ENCODE measurements at places on chromosomes 5 and 9.

DNA sequence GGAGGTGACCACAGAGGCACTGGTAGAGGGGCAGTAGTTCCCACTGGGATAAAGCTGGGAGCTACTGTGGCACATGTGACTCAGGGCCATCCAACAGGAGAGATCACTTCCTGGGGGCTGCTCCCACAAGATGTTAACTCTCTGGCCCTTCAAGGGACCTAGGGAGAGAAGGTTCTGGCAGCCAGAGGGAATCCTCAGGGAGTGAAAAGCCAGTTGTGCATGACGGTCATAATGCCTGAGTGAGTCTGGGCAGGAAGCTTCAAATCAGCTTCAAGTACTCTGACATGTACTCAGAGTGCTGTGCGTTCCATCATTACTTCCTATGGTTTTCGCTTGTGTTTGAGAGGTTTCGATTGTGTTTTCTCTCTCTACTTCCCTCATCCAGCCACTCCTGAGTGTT, 388.5 kb downstream of the GABRG2 start:
- DNase-seq: no peak

DNA sequence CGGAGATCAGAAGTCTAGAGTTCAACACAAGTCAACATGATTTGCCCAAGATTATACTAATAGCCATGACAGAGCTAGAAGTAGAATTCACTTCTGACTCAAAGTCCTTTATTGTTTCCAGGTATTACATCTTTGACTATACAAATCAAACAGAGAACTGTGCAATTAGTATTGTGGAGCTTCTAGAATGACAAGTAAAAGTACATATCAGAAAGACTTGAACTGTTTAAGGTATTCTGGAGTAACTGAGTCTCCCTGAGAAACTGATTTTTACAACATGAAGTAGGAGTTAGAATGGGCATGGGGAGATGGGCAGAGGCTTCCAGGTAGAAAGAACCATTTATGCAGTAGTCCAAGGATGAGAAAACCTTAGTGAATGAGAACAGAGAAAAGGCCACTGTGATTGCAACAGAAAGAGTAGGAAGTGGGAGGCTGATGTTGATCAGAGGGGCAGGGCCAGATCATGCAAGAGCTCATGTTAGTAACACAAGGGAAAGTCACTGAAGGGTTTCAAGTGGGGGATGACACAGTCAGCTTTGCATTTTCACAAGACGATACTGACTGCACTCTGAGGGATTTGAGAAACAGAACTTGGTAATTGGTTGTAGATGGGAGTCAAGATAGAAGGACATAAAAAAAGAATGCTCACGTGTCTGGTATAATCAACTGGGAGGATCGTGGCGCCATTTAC, 280.7 kb downstream of the RFX3 start:
- DNase-seq: no peak

DNA sequence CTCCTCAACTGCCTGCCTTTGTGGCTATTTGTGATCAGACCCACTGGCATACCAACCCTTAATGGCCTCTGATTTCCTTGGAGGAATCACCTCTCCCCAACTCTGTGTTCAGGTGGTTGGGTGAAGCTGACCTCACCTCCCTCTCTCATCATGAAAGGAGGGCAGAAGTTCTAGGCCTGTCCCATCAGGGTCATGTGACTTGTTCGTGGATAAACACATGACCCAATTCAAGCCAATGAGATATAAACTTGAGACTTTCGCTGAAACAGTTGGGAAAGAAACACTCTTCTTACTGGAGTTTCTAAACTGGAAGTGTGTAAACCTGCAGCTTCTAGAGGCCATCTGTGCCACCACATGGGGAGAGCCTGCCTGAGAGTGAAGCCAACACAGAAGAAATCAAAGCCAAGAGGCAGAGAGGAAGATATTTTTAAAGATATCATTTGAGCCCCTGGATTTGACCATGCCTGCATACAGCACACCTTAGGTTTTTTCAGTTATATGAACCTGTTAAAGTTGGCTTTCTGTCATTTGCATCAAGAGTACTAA, 5.8 kb downstream of the GABBR2 start:
- no peak for DNase-seq

DNA sequence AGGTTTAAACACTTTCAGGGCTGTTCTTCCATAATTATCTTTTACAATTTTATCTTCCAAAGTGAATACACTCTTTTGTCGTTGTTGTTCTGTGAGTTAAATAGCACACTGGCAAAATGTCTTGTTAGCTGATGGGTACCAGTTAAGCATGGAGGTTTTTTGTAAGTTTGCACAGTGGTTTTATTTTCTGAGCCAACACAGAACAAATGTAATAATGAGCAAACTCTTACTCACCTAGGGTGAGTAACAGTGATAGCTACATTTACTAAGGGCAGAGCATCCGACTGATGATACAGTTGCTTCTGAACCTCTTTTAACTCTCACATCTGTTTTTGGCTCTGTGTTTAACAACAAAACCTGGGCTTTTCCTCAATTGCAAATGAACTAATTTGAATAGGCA, 103.2 kb downstream of the CTNND2 start:
- DNase-seq: no peak

GRCh38 chr5:68873198-68873597, 220.6 kb upstream of the SLC30A5 start:
- no peak for DNase-seq

DNA sequence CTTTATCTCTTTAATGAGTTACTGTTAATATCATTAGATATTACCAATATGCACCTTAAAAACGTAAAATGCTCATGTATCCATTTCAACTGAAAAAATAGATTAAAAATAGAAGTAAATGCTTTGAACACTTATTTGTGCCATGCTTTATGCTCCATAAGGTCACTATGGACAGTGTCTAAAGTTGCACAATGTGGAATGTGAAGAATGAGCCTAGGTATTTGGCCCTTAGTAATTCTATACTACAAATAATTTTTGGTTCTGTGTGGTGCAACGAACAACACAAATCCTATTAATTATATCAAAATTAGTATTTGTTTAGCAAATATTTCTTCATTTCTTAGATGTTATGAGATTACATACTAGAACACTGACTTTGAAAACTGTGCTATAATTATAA, 469.9 kb upstream of the TUSC1 start:
- no peak for DNase-seq

- no peak for DNase-seq
Observed at GRCh38 chr9:91465420-91465819, 41.8 kb upstream of the NFIL3 start.

DNA sequence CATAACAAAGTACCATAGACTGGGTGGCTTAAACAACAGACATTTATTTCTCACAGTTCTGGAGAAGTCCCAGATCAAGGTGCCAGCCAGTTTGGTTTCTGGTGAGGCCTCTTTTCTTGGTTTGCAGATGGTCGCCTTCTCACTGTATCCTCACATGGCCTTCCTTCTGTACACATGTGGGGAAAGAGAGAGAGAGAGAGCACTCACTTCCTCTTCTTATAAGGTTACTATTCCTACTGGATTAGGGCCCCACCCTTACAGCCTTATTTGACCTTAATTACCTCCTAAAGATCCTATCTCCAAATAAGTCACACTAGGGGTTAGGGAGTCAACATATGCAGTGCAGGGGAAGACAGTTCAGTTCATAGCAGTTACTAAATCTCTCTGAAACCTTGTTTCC, 205.6 kb upstream of the GDNF start:
- no peak for DNase-seq

DNA sequence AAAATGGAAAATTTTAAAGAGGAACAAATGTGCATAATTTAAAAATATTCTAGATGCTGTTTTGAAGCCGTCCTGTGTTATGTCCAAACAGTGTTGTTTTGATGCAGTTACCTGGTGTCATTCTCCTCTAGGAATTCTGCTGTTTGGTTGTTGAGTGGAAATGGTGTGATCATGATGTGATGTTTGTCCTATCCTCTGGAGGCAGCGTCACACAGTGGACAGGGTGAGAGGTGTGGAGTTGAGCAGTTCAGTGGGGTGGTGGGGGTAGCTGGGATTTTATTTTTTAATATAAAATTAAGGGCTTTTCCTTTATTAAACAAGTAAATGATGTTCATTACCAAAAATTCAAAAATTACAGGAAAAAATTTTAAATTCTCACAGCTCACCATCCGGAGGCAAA, 31.2 kb downstream of the PRDM6 start:
- no peak for DNase-seq

DNA sequence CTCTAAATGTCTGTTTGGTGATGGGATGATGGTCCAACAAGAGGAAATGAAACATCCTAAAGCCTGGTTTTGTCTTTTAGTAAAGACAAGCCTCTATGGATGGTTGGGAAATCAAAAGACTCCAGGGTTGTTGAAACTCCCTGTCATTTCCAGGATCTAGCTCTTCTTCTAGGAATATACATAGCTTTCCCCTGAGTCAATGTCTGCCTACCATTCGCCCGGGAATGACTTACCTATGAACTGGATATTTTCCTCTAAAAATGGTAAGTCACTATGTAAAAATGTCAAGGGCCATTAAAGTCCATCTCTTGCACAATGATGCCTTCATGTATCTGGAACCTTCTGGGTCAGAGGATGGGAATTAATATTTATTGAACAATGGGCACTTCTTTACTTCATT, 11.1 kb upstream of the KIF12 start:
- no peak for DNase-seq

GRCh38 chr5:160479926-160480325, 58.3 kb downstream of the PTTG1 start:
- no peak for DNase-seq

DNA sequence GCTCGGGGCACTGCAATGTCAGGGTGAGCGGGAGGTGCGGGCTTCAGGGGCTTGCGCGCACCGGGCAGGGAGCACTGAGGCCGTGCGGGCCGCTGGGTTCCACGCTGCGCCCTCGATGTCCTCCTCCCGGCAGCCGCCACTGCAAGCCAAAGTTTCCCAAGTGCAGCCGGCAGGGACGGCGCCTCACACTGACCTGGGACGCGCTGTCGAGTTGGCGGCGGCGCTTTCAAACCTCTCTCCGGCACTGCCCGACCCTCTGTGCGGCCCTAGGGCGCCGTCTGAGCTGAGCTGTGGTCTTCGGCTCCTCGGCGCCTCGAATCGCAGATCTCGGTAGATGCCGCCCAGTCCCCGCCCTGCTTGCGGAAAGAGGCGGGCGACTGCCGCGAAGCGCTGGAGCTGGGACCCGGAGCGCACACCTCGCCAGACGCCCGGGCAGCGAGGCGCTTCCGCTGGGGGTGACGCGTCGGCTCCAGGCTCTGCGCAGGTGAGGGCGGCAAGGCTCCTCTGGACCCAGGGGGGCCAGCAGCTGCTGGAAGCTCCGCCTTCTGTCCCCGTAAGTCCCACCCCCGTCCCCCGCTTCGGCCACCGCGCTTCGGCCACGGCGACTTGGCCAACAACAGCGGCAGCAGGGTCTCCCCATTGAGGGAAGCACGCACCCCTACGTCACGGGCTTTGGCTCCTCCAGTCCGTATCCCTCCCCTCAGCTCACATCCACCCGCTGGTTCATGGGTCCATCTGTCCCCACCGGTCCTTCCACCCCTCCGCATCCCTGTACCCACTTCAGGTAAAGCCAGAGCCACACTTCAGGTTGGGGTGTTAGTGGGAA, at the start of gene ANKRD34B:
Gene ANKRD34B, minus strand, starts transcription at position 320 of the 826 bp plus-strand sequence. CDS start 10,261 bp downstream, outside the sequence.
- no peak for DNase-seq

- no peak for DNase-seq
Observed at GRCh38 chr5:1519631-1520210, 4.0 kb downstream of the LPCAT1 start.

DNA sequence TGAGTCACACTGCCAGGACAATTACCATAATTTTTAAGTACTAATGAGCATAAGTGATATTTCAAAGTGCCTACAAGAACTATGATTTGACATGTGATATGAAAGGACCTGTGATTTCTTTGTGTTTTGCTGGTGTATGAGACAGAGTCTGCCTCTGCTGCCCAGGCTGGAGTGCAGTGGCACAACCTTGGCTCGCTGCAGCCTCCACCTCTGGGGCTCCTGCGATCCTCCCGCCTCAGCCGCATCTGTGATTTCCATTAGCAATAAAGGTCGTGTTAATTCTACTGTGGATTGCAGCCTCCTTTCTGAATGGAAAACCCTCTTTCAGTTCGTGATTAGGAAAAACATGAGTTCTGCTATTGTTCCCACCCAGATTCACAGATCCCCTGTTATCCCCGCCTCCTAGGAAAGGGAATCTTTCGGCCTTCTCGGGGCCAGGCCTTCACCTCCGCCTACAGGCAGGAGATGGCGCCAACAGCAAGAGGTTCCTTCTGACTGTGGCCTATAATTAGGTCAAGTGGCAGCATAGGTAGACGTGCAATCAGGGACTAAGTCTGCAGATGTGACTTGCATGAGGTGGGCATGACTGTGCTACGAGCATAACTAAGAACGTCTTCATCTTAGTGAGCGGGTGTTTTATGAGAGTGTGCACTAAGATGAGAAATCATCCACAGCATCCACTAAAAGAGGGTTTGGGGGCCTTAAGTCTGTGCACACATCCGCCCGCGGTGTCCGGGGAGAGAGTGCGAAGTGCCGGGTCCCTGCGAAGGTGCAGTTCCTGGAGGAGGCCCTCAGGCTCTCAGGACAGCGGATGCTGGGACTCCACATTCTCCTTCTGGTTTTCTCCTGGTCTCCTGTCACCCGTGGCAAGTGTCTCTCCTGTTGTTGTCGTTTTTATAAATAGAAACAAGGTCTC, 23.1 kb downstream of the TRIM7 start:
- peak; percentile 59 for DNase-seq

GRCh38 chr5:175680463-175680862, 22.6 kb downstream of the HRH2 start:
- no peak for DNase-seq

GRCh38 chr5:65047948-65048690, 279.4 kb downstream of the CWC27 start:
- no peak for DNase-seq

GRCh38 chr9:126276056-126276728, 50.4 kb upstream of the MVB12B start:
- no peak for DNase-seq

- DNase-seq: no peak
Observed at GRCh38 chr9:95491543-95492320, 25.0 kb downstream of the PTCH1 start.

DNA sequence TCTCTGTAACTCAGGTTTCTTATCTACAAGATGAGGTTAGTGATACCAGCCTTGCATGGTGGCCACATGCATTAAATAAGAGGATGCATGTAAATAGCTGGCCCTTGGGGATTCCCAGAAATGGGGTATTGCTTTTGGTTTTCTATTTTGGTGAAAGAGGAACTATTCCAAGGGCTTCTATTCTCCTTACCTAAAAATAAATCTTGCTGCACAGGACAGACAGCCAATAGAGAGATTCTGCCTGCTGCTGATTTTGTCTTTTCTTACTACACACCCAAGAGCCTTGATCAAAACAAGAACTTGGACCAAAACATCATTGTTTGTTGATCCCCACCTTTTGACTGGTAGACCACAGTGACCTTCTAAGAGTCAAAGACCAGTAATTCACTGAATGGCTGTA, 161.8 kb downstream of the PJA2 start:
- DNase-seq: no peak

Data from effector CD4-positive, alpha-beta T cell (primary cell).